PC-3 (cell line): ENCODE measurements at places on chromosomes 2 and 18.

DNA sequence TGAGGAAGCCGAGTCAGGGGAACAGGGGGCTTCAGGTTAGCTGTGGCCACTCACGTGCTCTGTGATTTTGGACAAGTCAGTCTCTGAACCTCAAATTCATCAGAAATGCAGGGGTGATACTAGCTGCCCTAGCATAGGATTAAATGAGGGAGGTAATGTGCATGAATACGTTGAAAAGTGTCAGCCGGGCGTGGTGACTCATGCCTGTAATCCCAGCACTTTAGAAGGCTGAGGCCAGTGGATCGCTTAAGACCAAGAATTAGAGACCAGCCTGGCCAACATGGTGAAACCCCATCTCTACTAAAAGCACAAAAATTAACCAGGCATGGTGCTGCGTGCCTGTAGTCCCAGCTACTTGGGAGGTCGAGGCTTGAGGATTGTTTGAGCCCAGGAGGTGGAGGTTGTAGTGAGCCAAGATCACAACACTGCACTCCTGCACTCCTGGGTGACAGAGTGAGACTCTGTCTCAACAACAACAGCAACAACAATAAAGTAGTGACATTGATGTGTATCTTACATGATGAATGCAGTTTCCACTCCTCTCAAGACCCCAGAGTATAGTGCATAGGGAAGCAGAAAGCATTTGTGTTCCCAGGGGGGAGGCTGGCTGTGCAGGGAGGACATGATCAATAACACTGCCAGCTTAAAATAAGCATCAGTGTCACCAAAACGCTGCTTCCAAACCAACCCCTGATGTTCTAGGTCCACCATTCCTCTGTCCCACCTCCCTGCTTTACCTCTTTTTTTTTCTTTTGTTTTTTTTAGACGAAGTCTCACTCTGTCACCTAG is 68.8 kb downstream of the HNRNPLL start:
- DNase-seq, result no peak

- no peak for DNase-seq
Observed at GRCh38 chr2:67638146-67638545, 241.0 kb downstream of the ETAA1 start.

GRCh38 chr2:16644221-16644925 is 21.3 kb downstream of the CYRIA start:
- DNase-seq, result no peak

- DNase-seq, result no peak
Observed at GRCh38 chr2:19099181-19099580, 259.2 kb downstream of the OSR1 start.

- no peak for DNase-seq
Observed at GRCh38 chr2:178197791-178198190, 3.5 kb downstream of the OSBPL6 start.

- DNase-seq, result peak; percentile 71
Observed at GRCh38 chr2:113791697-113792590, 35.5 kb upstream of the SLC35F5 start.

DNA sequence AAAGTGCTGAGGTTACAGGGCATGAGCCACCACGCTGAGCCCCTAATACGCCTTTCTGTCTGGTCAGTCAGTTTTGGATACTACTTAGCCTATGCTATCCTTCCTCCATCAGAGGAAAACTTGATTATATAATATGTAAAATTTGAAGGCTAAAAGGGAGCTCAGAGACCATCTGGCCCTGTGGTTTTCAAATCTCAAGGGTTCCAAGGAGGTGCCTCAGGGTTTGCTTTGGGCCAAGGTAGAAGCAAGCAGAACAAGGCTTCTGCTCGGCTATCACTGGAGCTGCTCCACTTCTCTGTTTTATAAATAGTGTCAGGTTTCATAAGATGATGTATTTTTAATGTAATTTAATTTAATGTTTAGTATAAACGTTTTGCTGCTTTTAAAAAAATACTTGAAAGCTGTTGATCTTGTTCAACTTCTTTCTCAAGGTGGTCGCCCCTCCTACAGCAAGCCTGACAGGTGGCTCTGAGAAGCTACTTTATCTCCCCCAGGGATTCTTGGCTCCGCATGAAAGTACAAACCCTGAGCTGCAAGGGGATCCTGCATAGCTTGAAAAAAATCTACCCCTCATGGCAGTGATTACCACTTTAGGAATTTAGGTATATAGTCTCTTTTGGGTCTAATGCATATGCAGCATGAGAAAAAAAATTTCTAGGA is 290.3 kb downstream of the CNTNAP5 start:
- no peak for DNase-seq

GRCh38 chr2:9230881-9231280 is 24.3 kb downstream of the ASAP2 start:
- no peak for DNase-seq

DNA sequence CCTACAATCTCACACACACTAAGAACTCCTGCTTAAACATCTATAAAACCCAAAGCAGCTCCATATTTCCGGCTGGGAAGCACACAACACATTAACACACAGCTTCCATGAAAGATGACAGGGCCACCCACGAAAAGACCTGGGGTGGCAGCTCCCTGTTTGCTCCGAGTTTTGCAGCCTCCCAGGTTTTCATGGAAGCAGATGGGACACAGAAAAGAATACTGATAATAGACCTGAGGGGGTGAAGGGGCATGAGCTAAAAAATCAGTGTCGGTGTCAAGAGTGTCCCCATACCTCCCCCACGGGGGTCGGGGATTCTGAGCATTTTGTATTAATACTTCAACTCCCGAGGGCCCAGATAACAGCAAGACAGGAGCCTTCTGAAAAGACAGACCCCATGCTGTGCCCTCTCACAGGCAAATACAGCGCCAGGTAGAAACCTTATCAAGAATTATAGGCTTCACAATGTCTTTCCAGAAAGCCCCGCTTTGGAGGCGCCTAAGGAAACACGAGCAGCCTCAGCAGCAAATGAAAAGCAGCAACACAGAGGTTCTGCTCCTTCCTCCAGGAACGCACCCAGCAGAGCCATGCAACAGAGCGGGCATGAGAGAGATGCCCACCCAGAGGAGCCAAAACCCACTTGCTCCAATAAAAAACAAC is 50.5 kb downstream of the ZNF516 start:
- no peak for DNase-seq

GRCh38 chr18:13912601-13913000 is 2.7 kb downstream of the MC2R start:
- no peak for DNase-seq

DNA sequence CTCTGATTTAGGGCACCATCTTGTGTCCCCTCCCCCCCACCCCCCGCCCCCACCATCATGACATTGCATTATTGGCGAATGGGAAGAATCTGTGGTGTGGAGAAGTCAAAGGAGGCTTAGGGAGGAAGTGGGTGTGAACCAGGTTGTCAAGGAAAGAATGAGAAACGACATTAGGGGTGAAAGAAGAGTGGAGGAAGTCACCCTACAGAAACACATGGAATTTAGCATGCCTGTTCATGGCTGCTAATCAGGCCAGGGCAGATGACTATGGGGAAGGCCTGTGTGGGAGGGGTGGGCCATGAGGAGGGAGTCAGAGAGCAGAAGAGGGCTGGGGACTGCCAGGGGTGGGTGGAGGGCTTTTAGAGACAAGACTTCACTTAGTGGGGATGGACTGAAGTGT is 81.6 kb downstream of the AOX1 start:
- no peak for DNase-seq

DNA sequence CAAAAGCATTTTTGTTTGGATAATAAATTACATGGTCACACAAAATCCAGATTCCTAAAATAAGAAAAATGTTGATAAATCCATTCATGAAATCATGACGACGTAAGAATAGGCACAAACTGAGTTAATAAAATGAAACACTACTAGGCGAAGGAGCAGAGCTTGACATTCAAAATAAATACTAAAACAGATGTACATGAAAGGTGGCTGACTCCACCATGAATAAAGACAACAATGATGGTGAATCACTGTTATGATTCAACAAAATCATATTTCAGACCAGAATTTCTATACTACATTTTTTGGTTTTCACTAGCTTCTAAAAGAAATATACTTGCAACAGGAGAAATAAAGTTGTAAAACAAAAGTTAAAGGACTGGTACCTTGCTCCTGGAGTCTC is 122.0 kb upstream of the RNU4ATAC start:
- peak; percentile 46 for DNase-seq

GRCh38 chr2:176984987-176985386 is 227.6 kb upstream of the HNRNPA3 start:
- DNase-seq, result no peak

DNA sequence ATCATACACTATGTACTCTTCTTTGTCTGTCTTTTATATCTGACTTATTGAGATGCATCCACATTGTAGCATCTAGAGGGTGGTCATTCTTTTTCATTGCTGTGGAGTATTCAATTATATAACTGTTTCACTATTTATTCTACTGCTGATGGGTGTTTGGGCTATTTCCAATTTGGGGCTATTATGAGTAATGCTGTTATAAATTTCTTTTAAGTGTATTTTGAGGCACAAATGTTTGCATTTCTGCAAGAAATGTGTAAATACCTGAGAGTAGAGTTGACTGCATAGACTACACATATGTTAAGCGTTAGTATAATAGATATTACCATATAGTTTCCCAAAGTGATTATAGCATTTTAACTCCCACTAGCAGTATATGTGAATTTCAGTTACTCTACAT is 26.9 kb upstream of the PPP1R1C start:
- peak; percentile 48 for DNase-seq

DNA sequence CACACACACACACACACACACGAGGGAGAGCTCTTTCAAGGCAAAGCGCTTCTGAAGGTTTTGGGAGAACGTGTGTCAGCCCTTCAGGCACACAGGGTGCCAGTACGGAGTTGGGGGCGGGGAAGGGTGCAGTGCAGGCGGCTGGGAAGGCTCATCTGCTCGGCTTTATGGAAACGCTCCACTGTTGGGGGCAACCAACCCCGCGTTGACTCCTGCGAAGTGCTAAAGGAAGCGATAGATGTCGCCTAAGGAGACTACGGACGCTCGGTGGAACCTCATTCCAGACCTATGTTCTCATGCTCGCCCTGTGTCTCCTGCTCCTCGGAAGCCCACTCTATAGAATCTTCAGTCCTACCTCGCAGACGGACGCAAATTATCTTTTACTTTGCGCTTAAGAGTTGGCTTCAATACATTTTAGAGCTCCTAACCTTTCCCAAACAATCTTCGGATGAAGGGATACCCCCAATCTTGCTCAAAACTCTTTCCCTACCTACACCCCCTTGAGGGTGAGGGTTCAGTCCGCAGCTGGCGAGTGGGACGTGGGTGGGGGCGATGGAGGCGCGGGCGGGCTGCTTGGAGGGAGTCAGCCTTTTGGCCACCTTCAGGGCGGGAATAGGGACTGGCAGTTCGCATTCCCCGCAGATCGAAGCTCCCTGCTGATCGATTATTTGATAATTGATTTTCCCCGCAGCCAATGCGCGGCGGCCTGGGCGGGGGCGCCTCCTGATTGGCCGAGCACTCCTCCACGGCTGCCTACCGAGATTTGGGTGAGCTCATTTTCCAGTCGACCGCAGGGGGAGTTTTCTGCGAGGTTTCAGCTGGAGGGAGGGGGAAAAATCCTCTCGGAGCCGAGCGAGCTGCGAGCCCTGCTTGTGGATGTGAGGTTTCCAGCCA is 1.9 kb upstream of the MEIS1 start:
- DNase-seq, result peak; percentile 88

- DNase-seq, result no peak
Observed at GRCh38 chr2:18506883-18507509, 53.5 kb downstream of the RDH14 start.

DNA sequence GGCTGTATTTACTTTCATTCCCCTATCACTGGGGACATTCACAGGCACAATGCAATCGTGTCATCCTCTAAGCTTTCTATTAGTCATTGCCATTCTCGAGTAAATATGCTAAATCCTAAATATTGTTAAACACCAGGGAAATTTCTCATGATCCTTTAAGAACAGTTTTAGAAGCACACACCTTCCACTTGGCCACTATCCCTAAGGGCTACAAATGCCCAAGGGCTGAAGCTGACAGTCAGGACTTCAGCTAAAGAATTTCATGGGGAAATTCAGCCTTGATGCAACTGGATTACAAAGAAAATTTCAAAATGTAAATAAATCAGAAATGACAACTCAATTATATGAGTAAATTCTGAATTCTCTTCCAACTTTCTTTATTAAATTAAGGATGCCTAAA is 163.1 kb upstream of the PID1 start:
- DNase-seq, result peak; percentile 22

DNA sequence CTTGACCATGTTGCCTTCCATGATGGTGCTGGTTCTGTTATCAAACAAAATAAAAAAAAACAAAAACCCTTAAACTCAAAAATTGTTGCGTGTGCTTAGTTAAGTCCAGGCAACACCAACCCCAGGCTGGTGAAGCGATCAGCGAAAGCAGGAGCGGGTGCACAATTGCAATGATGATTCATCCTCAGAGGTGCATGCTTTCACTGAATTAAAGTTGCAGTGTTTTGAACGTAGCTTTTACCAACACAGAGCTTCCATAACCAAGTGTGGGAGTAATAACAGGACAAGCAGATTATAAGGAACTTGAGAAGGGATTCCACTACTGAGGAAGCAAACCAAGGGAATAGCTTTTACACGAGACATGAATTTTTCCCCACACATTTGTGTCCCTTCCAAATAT is 39.7 kb upstream of the RAPH1 start:
- no peak for DNase-seq

DNA sequence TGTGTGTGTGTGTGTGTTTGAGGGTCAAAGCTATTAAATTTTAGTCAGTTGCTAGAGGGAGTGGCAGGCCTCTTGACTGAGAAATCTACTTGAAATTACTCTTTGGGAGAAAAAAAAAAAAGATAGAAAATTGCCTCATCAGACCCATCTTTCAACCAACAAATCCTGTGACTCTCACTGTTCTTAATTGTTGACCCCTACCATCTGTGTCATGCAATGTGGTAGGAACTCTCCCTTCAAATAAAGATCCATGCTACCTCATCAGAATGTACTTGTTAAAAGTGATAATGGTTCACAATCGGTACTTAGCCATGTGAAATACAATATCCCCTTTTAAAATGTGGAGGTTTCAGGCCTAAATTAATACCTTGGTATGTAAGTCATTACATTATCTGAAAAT is 670.8 kb upstream of the FANCL start:
- no peak for DNase-seq

- DNase-seq, result no peak
Observed at GRCh38 chr2:238139196-238140039, 950 bp downstream of the KLHL30 start.

DNA sequence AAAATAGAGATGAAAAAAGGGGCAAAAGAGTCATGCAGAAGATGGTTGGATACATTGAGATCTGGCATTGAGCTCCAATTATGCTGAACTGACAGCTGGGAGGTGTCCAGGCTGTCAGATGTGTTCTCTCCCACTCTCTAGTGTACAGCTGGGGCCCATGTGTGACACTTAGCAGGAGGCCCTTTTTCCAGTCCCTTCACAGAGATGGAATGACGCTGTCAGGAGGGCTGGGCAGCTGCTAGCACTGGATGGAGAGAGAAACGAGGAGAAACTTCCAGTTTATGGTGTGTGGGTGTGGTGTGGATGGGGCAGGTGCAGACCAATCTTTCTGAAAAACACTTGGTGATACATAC is 437.7 kb upstream of the HS6ST1 start:
- no peak for DNase-seq

GRCh38 chr2:115624332-115624731 is 1181.9 kb downstream of the DPP10 start:
- no peak for DNase-seq

- no peak for DNase-seq
Observed at GRCh38 chr2:33320573-33320972, 155.9 kb upstream of the RASGRP3 start.
